Left hindlimb (tissue), 1 donor: ENCODE measurements at places on chromosomes 6 and 20.

DNA sequence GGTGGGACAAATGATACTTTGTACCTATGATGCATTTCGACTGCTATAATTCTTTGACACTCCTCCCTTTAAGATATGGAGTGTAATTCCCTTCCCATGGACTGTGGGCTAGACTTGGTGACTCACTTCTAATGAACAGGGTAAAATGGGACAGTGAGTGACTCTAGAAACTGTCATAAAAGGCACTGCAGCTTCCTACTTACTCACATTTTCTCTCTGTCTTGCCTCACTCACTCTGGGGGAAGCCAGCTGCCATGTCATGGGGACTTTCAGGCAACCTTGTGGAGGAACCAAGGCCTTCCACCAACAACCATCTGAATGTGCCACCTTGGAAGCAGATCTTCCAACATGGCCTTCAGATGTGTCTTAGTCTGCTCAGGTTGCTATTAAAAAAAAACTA lies 12.9 kb upstream of the GFOD1 start:
- no peak for DNase-seq

- DNase-seq = no peak
Observed at GRCh38 chr6:31111712-31112111, 663 bp downstream of the C6orf15 start.

DNA sequence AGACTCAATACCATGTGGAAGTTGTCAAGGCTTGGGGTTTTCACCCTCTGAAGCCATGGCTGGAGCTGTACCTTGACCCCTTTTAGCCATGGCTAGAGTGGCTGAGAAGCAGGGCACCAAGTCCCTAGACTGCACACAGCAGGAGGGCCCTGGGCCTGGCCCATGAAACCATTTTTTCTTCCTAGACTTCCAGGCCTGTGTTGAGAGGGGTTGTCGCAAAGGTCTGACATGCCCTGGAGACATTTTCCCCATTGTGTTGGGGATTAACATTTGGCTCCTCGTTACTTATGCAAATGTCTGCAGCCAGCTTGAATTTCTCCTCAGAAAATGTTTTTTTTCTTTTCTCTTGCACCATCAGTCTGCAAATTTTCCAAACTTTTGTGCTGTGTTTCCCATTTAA lies 196.4 kb downstream of the SLC16A10 start:
- DNase-seq = no peak

GRCh38 chr20:63295018-63295417 lies 2.0 kb downstream of the COL20A1 start:
- no peak for DNase-seq

GRCh38 chr6:27795697-27796494 lies 116.3 kb downstream of the OR2B2 start:
- peak; percentile 44 for DNase-seq

DNA sequence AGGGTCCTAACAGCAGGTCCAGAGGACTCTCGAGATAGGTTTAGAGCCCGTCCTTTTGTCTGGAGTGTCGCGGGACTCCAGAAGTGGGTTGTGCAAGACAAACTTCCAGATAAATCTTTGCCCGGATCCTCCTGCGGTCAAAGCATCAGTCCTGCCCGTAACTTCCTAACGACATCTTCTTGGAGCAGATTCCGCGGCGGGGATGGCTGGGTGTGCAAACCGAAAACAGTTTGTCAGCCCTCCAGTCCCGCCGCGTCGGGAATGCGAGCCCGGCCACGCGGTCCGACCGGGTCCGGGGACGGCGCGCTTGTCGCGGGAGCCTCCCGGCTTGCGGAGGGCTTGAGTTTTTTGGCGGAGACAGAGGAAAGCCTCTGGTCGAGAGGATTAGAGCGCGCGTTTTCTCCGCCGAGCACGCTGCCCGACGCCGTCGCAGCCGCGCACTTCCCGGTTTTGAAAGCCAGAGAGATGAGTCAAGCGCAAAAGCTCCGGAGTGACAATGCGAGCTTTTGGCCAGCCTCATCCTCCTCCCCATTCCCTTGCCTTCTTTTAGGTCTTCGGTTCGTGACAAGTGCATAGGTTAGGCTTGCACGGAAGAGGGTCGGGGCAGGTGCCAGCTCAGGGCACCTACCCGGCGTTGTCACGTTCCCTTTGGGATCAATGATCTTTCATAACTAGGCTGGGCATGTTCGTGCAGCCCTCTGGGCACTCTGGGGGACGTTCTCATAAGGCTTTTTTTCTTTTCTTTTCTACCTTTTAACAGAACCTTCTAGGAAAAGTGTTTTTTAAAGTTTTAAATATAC lies 91.3 kb upstream of the PRDM1 start:
- DNase-seq = peak; percentile 68
